NCI-H226 (cell line): ENCODE measurements at places on chromosomes 7 and 10.

GRCh38 chr7:132899833-132900232 lies 182.1 kb downstream of the CHCHD3 start:
- DNase-seq = no peak

GRCh38 chr10:97701438-97702069 lies 12.0 kb upstream of the MARVELD1 start:
- DNase-seq = peak; percentile 54

DNA sequence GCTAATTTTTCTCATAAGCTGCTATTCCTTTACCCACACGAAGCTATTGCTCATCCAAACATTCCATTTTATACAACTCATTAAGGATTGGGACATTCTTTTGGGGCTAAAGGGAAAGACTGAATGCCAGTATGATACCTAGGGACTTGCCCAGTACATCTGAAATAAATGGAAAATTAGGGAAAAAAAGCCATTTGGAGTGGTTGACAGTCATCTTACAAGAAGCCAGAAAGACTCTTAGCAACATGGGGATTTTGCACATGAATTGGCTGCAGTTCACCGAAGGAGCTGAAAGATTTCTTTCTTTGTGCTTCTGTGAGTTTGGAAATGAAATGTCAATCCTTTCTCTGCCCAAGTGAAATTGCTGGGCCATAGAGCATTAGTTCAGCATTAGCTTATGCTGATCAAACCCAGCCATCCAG lies 43.3 kb upstream of the MTURN start:
- DNase-seq = peak; percentile 88

- peak; percentile 2 for DNase-seq
These were observed 13.3 kb upstream of the FAM180A start for GRCh38 chr7:135761751-135762488.

- peak; percentile 87 for DNase-seq
These were observed 21.1 kb downstream of the PLAU start for GRCh38 chr10:73931767-73932619.

GRCh38 chr10:72466018-72466417 lies 111.3 kb upstream of the DNAJB12 start:
- no peak for DNase-seq

GRCh38 chr7:39686261-39686924 lies 63.0 kb downstream of the RALA start:
- no peak for DNase-seq

DNA sequence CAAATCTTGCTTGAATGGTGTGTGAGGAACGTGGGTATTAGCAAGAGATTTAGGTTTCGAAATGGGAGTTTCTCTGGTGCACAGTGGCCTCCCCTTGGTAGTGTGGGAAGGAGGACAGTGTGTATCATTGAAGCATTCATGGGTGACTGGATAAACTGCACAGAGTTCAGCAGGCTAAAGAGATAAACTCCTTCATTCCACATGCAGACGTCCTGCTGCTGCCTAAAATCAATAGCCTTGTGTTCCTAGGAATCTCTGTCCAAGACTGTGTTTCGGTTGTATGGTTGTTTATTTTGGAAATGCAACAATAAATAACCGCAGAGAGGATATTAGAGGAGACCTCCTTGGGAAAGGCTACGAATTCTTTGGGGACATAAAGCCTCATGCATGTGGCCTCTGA lies 100.9 kb upstream of the FAM171A1 start:
- DNase-seq = no peak

- peak; percentile 36 for DNase-seq
These were observed 24.9 kb upstream of the SLC29A3 start for GRCh38 chr10:71294091-71294561.

- peak; percentile 53 for DNase-seq
These were observed 38.3 kb downstream of the LRRC72 start for GRCh38 chr7:16564909-16565426.

- DNase-seq = no peak
These were observed 96.6 kb downstream of the TAX1BP1 start for GRCh38 chr7:27836536-27836935.

DNA sequence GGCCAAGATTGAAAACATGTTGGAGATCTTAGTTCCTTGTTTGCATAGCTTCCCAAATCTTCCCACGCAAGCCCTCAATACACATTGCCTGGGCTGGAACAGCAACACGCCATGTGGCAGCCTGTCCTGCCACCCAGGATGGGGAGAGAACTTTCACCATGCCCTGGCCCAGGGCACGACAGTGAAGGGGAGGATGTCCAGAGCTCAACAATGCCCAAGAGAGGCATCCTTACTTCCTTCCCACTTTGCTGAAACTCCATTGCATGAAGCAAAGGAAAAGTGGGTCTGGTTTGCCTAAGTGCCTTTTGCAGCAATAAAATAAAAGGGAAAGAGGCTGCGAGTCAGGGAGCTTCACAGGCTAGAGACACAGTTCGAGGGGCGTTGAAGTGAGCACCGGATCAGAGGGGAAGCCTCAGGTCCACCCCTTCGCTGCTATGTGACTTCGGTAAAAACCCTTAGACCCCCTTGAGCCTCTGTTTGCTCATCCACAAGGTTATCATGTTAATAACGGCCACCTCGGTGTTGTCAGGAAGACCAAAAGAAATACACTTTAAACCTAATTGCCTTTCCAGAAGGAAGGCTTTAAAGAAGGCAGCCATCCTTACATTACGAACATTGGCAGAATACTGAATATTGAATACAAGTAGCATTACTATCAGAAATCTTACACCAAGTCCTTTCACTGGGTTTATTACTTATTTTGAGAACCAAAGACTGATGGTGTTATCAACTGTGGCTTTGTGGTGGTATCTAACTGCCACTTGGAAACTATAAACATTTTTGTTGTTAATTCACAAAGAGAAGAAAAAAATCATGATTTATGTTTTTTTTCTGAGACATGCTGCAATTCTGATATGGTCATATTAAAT lies 133.3 kb downstream of the ICA1 start:
- no peak for DNase-seq

- no peak for DNase-seq
These were observed 128.9 kb downstream of the ZNF438 start for GRCh38 chr10:30902621-30903396.

DNA sequence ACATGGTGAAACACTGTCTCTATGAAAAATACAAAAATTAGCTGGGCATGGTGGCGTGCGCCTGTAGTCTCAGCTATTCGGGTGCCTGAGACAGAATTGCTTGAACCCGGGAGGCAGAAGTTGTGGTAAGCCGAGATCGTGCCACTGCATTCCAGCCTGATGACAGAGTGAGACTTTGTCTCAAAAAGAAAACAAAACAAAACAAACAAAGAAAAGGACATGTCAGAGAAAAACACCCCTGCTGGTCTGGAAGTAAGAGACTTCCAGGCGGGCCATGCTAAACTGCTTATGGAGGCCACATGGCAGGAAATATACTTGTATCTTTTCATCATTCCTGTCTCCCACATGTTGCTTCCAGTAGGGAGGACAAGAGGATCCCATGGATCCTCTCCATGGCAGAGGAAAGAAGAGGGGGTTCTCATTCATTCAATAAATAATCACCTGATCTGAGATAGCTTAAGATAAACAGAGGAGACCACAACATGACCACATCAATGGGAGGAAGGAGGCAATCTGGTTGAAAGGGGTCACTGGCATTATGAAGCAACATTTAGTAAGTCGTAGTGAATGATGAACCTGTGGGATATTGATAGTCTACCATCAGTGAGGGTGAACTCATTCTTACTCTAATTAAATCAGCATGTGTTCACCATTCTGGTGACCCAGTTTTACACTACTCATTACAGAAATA lies 60.5 kb upstream of the ZNF138 start:
- DNase-seq = no peak

GRCh38 chr7:116292381-116292780 lies 82.0 kb downstream of the TES start:
- no peak for DNase-seq

DNA sequence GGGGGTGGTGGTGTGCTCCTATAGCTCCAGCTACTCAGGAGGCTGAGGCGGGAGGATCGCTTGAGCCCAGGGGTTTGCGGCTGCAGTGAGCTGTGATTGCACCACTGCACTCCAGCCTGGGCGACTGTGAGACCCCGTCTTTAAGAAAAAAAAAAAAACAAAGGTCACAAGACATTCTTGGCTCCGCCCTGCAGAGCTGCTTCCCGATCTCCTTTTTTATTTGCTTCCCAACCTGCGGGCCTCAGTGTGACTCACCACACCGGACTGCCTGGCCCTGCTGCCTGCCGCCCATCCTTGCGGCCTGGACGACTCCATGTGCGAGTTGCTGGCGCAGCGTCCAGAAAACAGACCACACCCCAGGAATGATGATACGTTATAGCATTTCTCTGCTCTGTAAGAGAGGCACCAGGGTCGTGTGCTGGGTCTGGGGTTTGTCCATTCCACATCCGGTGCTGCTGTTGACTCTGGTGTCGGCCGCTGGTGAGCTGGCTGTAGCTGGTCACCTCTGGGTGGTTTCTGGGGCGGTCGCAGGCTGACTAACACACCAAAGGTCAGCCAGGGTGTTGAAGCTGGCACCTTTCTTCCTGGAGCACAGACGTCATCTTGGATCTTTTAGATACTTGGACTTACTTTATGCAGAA lies 123.6 kb downstream of the TCF7L2 start:
- DNase-seq = peak; percentile 90

GRCh38 chr7:105655067-105655466 lies 73.8 kb upstream of the EFCAB10 start:
- peak; percentile 16 for DNase-seq

DNA sequence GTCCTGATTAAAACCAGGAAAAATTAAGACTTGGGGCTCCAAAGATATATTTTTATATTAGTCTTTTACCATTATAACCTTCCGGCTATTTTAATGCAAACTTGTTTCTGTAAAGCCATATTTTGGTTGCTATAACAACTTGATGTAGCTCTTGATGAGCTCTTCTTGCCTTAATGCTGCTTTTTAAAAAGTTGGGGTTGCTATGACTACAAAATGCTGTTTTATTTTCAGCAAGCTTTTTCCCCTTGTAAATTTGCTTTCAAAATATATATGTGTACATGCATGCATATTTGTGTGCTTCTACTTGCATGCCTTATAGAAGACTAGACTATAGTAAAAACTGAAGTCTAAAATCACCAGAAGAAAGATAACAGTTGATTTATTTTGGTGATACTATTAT lies 99.7 kb downstream of the CSTF2T start:
- no peak for DNase-seq

DNA sequence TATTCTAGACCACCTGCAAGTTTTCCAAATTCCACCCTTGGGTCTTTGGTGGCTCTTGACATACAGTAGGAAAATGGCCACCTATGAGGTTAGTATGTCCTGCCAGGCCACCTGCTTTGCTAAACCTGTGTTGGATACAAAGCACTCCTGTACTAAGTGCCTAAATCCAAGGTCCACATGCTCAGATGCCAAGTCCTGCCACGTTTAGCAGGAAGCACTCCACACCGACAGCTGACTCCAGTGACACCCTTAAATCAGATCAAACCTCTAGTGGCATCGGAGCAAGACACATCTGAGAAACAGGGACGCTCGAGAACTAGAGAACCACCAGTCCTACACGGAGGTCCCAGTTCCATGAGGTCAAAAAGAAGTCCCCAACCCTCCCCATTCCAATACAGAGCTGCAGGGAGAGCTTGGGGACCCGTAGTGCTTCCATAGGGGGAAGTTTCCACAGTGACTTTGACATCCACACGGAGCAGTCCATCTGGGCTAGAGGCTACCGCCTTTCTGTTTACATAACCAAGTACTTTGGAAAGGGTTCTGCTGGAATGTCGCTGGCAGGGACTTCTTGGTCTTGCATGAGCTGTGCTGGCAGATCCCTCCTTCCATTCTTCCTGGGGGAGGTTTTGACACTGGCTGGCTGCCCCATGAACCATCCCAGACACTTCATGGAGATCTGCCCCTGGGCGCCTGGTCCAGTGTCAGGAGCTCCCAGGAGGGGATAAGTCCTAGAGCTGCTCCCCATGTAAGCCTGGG lies 290.6 kb downstream of the PRPF18 start:
- DNase-seq = no peak

- DNase-seq = no peak
These were observed 238.8 kb downstream of the ZEB1 start for GRCh38 chr10:31557854-31558253.

- DNase-seq = no peak
These were observed 434.8 kb upstream of the FOXK1 start for GRCh38 chr7:4247106-4247876.

GRCh38 chr7:28179120-28180030 lies 1.2 kb downstream of the JAZF1 start:
- peak; percentile 76 for DNase-seq

DNA sequence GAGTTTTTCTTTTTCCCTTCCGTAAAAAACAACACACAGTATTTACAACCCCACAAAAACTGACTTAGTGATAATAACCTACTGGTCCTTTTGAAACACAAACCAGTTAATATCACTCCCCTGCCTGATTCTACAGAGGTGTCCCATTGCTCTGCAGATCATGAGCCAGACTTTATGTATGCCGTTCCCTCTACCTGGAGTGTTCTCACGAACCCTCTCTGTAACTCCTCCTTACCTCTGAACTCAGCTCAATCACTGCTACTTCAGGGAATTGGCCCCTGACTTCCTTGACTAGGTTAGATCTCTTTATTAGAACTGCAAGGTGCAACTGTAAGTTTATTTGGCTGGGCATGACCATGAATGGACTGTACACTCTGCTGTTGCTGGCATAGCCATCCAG lies 1.6 kb upstream of the LGI1 start:
- DNase-seq = no peak

DNA sequence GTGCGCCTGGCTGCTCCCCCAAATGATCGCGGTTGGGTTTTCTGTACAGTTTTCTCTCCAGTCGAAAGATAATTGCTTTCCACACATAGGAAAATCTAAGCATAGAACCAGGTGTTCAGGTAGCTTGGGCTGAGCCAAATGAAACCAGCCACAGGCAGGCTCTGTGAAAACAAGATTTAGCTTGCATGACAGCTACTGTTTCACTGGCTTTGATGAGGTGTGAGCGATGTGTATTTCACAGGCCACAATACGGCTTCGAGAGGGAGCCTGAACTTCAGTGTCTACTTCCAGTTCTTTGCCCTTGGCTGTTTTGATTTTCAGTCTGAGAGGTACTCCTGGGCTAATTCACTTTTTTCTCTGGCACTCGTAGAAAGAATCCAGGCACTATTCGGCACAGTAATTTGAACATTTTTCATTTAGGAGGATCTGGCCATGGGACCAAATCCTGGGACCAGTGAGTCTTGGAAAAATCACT lies 110.5 kb downstream of the JCAD start:
- peak; percentile 11 for DNase-seq

DNA sequence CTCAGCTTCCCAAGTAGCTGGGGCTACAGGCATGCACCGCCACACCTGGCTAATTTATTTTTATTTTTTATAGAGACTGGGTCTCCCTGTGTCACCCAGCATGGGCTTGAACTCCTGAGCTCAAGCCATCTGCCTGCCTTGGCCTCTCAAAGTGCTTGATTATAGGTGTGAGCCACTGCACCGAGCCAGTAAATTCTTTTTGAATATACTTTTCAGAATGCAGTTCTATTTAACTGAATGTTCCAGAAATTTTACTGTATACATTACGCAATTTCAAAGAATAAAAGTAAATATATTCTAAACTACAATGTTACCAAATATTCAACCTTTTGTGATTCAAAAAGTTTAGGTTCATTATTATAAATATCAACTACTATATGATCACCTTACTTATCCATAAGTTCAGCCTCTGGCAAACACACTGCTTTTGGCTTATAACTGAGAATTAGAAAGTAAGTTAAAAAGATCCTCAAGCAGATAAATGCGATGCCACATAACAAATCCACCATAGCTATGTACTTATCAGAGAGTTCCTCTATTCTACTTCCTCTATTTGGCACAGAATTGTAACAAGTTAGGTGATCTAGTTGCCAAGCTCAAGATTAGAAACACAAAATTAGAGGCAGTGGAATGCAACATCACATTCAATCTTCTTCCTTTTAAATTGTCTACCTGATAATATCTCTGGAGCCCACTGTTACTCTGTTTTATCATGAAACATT lies 118.2 kb downstream of the ANK3 start:
- no peak for DNase-seq

GRCh38 chr7:141631525-141631924 lies 70.4 kb downstream of the DENND11 start:
- no peak for DNase-seq
